ENCODE measurements at places on chromosomes 6 and 20.

DNA sequence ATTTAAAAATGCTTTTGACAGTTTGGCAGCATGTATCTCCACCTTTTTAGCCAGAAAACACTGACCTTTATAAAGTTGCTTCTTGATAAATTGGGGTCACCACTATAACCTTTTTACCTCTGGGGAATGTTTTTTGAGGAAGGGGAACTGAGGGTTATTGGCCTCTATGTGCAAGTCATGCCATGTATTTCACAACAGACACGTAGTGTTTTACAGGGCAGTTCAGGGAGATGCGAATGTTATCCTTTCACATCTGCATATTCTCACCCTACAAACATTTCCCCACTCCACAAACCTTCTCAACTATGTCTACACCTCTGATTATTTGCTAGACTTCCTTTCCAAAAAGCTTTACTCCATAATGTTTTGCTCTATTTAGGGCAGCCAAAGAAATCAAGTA is 17.0 kb upstream of the SLA2 start:
- H3K4me1 ChIP-seq, result no peaks in the 10 kb centered on the region
- peaks cover 11% of the 10 kb centered on the region for H3K36me3 ChIP-seq
- H3K27ac ChIP-seq, result no peak overlapping the region
- no peaks in the 10 kb centered on the region for H3K27me3 ChIP-seq

DNA sequence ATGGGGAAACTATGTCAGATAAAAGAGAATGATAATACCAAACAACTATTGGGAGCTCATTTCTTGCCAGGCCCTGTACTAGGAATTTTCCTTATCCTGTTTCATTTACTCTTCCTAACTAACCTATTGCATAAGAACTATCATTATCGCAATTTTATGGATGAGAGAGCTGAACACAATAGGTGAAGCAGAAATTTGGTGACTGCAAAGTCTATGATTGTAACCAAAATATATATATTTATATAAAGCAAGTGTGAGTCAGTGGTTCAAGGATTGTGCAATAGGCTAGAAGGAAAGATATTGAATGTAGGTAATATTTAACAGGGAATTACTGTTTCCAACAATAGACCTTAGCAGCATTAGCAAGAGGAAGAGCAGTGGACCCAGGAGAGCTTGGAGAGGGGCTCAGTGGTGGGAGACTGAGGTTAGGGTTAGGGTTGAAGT is 181.1 kb upstream of the TENT5A start:
- no peak overlapping the region for H3K4me3 ChIP-seq
- H3K27ac ChIP-seq, result no peak overlapping the region
- no peak for DNase-seq
- H3K27me3 ChIP-seq, result no peaks in the 10 kb centered on the region

DNA sequence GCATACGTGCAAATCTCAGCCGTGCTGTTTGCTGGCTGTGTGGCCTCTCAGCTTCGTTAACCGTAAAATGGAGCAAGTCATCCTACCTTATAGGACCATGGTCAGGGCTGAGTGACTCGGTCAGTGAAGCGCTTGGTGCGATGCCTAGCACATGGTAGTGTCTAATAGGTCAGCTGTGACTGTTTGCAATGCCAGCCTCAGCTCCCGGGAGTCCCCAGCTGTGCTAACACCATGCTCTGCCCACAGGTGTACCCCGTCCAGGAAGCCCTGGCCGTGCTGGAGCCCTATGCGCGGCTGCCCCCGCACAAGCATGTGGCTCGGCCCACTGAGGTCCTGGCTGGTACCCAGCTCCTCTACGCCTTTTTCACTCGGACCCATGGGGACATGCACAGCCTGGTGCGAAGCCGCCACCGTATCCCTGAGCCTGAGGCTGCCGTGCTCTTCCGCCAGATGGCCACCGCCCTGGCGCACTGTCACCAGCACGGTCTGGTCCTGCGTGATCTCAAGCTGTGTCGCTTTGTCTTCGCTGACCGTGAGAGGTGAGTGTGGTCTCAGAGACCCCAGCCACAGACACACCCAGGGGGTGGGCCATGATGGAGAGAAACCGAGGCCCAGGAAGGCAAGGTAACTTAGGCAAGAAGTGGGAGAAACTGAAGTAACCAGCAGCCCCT is 10.6 kb downstream of the TRIB3 start:
- H3K4me1 ChIP-seq, result no peaks in the 10 kb centered on the region
- DNase-seq, result no peak
- H3K27me3 ChIP-seq, result no peaks in the 10 kb centered on the region
- H3K36me3 ChIP-seq, result peaks cover 56% of the 10 kb centered on the region

DNA sequence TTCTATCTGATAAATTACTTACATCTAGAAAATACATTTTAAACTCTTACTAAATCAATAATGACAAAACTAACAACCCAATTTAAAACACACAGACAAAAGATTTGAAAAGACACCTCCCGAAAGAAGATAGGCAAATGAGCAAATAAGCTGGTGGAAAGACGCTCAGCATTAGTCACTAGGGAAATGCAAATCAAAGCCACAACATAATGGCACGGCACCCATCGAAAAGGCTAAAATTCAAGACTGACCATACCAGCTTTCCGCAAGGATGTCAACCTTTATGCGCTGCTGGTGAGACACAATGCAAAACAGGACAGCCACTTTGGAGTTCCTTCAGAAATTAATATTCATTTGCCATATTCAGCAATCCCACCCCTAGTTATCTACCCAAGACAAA is 25.9 kb downstream of the TAF4 start:
- peaks cover 6% of the 10 kb centered on the region for H3K36me3 ChIP-seq
- DNase-seq, result no peak
- H3K27me3 ChIP-seq, result no peaks in the 10 kb centered on the region

DNA sequence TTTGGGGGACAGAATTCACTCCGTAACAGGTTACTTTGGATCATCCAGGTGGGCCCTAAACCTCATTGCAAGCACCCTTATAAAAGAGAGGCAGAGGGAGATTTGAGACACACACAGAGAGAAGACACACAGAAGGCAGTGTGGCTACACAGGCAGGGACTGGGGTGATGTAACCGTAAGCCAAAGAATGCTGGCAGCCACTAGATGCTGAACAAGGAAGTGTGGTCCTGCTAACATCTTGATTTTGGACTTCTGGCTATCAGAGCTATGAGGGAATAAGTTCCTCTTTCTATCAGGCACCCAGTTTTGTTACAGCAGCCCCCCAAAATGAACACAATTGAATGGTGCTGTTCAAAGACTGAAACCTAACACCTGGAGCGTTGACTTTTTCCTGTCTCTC is 191.3 kb upstream of the MYLIP start:
- DNase-seq, result no peak
- H3K36me3 ChIP-seq, result no peaks in the 10 kb centered on the region
- H3K27ac ChIP-seq, result no peak overlapping the region
- no peak overlapping the region for H3K4me3 ChIP-seq
- no peaks in the 10 kb centered on the region for H3K4me1 ChIP-seq
- H3K27me3 ChIP-seq, result no peaks in the 10 kb centered on the region

GRCh38 chr6:107763946-107764345 is 60.2 kb downstream of the SCML4 start:
- H3K27ac ChIP-seq, result no peak overlapping the region
- no peak overlapping the region for H3K4me3 ChIP-seq
- no peaks in the 10 kb centered on the region for H3K27me3 ChIP-seq
- no peaks in the 10 kb centered on the region for H3K4me1 ChIP-seq
